ENCODE measurements at places on chromosomes 5 and 9.

DNA sequence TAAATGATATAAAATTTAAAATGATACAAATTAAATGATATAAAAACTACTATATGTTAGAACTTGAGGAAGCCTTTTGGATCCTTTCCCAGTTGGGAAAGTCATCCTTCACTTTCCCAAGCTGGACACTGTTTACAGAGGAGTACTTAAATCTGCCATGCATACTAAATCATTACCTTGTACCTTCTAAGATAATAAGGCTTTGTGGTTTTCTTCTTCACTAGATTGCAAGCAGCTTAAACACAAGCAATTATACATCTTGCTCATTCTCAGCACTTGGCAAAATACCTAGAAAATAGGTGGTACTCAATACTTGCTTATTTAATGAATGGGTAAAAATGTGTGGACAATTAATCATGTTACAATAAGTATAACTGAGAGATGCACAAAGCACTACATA lies 666.8 kb downstream of the PTPRD start:
- no peak for DNase-seq

DNA sequence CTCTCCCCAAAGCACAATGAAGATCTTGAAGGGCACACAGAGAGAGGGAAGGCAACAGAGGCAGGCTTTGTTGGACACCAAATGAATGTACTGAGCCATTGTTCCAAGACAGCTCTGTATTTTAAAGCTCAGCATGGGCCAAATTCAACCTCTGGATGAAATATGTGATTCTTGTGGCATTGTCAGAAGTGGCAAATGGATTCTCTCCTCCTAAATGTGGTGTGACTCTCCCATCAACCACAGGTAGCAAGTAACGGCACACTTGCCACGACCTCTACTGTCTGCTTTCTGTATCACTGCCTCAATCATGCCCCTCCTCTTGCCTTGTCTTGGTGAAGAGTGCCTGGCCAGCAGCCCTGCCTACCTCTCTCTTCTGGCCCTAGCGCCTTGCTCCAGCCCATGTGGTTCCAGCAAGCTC lies 6.1 kb upstream of the MOB3B start:
- DNase-seq, result peak; percentile 29

DNA sequence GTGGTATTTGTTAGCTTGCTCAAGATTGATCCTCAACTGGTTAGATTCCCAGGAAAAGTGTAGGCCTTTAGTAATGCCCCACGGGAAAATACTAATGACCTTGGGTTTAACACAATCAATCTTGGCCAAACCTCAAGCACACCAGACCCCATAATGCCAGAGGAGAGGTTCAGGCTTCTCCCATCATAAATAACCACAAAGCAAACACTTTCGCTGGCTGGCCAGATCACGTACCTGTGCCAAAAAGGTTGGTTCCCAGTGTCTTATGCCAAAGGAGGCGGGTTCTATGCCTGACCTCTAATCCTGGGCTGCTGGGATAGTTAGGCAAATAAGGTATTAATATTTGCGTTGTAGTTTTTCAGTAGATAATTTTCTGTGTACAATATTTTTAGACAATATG lies 379.2 kb upstream of the CDH18 start:
- DNase-seq, result no peak

- no peak for DNase-seq
These were observed 40.5 kb upstream of the PLEKHG4B start for GRCh38 chr5:51500-51823.

DNA sequence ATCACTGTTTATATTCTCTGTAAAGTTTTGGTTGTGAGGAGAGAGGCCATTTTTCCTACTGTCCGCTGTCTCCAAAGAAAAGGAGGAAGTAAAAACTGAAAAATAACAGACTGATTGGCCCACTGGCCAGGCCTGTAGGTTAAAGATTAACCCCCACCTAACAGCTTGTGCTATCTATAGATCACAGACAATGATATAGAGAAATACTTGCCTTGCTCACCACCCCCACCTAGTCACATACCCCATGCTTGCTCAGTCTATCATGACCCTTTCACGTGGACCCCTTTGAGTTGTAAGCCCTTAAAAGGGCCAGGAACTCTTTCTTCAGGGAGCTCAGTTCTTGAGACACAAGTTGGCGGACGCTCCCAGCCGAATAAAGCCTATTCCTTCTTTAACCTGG lies 357.4 kb downstream of the PRDM9 start:
- DNase-seq, result no peak

DNA sequence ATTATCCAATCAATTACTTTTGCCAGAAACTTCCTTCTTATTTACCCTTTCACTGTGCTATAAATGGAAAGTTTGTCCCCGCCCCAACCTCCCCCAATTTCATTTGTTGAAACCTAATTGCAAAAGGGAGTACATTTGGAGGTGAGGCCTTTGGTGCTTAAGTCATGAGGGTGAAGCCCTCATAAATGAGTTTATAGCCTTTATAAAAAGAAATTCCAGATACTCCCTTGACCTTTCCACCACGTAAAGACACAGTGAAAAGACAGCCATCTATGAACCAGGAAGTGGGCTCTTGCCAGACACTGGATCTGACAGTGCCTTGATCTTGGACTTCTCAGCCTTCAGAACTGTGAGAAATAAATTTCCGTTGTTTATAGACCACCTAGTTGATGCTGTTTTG lies 82.3 kb downstream of the NUDT12 start:
- DNase-seq, result no peak

GRCh38 chr5:161201558-161201957 lies 345.0 kb downstream of the GABRB2 start:
- DNase-seq, result no peak

DNA sequence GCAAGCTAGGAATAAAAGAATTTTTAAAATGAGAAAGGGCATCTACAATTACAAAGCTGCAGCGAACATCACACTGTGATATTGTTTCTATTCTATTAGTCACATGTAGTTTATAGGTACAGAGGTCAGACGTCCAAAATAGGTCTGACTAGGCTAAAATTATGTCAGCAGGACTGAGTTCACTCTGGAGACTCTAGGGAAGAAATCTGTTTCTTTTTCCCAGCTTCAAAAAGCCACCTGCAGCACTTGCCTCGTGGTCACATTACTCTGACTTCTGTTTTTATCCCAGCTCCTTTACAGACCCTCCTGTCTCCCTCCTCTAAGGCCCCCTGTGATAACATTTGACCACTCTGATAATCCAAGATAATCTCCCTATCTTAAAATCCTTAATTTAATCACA lies 5.1 kb upstream of the CKS2 start:
- no peak for DNase-seq

DNA sequence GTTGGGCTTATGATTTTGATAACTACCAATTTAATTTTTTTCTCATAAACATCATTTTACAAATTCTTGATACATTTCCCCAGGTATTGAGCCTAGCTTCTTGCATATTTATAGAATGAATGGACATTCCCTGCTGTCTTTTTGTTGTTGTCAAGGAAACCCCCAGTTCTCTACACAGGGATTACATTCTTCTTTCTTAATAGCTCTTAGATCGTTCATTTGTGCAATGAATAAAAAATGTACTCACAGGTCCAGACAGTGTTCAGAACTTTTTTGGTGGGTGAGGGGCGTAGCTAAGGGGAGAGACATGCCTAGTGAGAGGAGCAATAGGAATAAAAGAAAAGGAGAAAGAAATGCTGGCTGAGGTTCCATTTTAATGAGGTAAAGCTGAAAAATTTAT lies 58.6 kb downstream of the VCAN start:
- no peak for DNase-seq

DNA sequence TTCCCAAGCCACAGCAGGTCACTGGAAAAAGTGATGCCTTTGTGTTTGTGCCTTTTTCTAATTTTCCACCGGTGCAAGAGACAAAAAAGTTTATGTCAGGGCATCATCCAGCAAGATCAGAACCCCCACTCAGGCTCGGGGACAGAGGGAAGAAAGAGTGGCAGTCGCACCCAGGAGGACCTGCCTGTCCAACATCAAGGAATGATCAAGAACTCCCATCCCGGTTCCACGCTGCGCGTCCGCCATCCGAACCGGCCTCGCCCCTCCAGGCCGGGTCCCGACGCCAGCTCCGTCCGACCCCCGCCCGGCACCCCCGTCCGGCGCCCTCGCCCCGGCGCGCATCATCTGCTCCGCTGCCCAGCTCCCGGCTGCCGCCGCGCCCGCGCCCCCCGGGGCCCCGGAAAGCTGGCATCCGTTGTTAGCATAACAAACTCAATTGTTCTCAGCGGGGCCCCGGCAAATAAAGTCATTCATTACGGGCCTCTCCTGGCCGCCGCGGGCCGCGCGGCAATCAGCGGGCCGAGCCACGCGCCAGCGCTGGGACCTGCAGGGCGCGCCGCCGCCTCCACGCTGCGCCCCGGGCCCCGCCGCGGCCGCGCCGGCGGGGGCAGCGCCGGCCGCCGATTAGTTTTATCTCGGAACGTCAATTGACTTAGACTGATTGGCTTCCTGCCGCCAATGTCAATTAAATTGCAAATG lies 48.1 kb downstream of the PAX5 start:
- no peak for DNase-seq

GRCh38 chr5:171453056-171453725 lies 33.7 kb downstream of the FGF18 start:
- no peak for DNase-seq

DNA sequence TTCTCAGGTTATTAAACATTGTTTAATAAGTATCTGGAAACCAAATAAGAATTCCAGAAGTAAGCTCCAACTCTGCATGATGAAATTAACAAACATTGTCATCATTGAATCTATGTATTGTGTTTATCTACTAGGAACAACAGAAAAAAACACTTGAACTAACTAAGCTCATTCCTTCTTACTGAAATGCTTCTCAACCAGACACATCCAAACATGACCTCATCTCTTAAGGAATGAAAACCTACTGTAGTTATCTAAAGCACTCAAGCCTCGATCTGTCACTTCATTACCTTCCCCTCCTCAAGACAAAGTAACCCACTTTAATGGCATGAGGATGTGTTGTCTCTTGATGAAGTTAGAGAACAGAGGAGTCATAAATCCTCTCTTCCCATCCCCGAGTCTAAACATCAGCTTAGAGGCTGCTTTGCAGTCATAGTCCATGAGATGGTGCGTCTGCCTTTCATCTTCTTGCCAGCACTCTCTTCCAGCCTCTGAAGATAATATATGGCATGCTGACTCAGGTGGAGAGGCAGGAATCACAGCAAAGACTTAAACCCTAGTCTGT lies 86.5 kb downstream of the CEMIP2 start:
- DNase-seq, result no peak

DNA sequence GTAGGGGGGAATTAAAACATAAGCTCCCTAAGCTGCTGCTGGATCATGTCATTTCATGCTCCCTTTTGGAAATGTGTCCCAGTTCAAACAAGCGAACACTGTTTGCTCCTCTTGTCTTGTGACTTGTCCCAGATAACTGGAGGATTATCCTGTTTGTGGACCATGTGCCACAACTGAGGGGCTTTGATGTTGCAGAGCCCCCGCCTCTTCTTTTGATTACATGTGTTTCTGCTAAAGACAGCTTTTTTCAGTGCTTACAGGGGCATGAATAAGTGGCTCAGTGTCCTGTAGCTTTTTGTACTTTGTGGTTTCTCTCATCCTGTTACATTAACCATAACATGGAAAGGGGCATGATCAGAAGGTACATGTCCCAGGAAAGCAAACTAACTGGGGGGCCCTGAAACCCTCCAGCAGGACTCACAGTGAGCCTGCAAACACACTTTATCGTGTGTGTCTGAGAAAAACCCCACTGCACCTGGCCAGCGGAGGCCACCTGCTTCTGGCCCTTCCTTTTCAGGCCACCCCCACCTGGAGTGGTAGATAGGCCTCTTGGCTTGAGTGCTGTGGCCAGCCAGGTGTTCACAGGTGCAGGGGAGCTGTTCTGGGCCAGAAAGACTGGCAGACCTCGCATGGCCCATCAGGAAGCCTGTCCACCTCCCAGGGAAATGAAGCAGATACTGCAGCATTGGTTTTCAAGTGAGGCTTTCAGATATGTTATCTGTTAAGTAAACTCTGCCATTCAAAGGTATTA lies 285.6 kb downstream of the FANCC start:
- no peak for DNase-seq
